ENCODE measurements at places on chromosomes 11 and 22.

- DNase-seq, result peak; percentile 87
- H3K4me1 ChIP-seq, result no peaks in the 10 kb centered on the region
- no peaks in the 10 kb centered on the region for H3K27me3 ChIP-seq
- peaks cover 5% of the 10 kb centered on the region for H3K36me3 ChIP-seq
- peak overlapping the region; percentile 76 for H3K4me3 ChIP-seq
These were observed 2.1 kb downstream of the WEE1 start for GRCh38 chr11:9575260-9576240.

GRCh38 chr11:132037956-132038355 lies 667.5 kb downstream of the NTM start:
- H3K4me1 ChIP-seq, result peaks cover 18% of the 10 kb centered on the region
- H3K36me3 ChIP-seq, result no peaks in the 10 kb centered on the region

GRCh38 chr22:28943501-28943879 lies 60.1 kb downstream of the ZNRF3 start:
- H3K4me1 ChIP-seq, result no peaks in the 10 kb centered on the region
- H3K4me3 ChIP-seq, result no peak overlapping the region
- H3K36me3 ChIP-seq, result no peaks in the 10 kb centered on the region
- H3K27me3 ChIP-seq, result no peaks in the 10 kb centered on the region
- H3K27ac ChIP-seq, result no peak overlapping the region
- DNase-seq, result no peak

DNA sequence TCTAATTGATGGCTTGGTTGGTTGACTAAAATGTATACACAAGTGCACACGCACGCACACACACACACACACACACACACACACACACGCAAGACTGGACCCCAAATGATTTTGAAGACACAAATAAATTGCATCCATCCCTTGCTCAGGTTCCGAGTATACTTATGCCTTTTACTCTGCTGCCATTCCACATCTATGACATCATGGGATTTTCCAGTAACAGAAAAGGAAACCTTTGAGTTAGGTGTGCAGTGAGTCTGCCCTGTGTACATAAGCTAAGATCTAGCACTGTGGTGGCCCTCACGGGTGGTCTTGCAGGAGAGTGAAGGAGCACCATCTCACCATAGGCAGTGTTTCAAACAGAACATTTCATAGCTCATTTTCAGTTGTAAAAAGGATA lies 20.5 kb upstream of the LARGE1 start:
- no peaks in the 10 kb centered on the region for H3K36me3 ChIP-seq
- no peaks in the 10 kb centered on the region for H3K27me3 ChIP-seq
- no peak for DNase-seq
- H3K4me3 ChIP-seq, result no peak overlapping the region
- no peaks in the 10 kb centered on the region for H3K4me1 ChIP-seq

All from IMR-90 (cell line).